ENCODE measurements at places on chromosomes 7 and 10. TPM values are rescaled to one million over a fixed set of nuclear protein-coding genes. Genes with fewer than 3 reads are reported as not detected.

Gene ADAM22
- 0.97 TPM for total RNA-seq

GRCh38 chr7:102125127-102125596 lies 161.5 kb upstream of the SH2B2 start:
- H3K4me3 ChIP-seq = no peak overlapping the region

Gene EGR2
- total RNA-seq = 0.44 TPM

DNA sequence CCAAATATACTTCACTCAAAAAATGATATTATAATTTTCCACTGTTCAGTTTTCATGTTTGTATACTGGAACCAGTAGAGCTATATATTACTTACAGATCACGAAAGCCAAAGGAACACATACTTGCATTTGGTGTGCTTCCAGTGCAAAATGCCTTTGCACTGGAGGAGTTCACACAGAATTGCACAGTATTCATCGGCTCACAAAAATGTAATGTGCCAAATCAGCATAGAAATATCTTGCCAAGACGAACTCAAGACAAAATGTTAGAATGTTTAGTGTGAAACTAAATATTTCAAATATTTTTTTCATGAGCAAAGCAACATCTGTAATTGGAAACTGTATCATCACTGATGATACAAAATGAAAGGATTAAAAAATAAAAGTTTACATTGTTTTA lies 646.2 kb upstream of the SEMA3D start:
- H3K27ac ChIP-seq = no peak overlapping the region
- no peak overlapping the region for H3K4me3 ChIP-seq
- H3K27me3 ChIP-seq = no peaks in the 10 kb centered on the region
